ENCODE measurements at places on chromosomes 7 and 10.

DNA sequence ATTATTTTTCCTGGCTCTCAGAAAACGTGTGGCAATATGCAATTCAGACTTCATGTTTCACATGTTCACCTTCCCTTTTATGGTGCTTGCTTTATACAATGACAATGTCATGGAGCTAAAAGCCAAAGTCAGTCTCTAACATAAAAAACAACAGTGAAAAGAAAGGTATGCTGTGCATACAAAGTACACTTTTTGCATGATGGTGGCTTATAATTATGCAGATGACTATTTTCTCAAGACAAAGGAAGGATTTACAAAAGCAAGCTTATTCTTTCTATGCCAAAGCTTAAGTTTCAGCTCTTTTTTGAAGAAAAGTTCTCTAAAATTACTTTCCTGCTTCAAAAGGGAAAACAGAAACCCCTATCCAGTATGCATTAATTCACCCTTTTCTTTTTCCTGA, 15.6 kb downstream of the ERCC6 start:
- no peak for DNase-seq

- DNase-seq, result no peak
These were observed 73.9 kb downstream of the TMEM130 start for GRCh38 chr7:98795741-98796493.

GRCh38 chr10:87504307-87504639, 420 bp upstream of the MINPP1 start:
- peak; percentile 17 for DNase-seq

DNA sequence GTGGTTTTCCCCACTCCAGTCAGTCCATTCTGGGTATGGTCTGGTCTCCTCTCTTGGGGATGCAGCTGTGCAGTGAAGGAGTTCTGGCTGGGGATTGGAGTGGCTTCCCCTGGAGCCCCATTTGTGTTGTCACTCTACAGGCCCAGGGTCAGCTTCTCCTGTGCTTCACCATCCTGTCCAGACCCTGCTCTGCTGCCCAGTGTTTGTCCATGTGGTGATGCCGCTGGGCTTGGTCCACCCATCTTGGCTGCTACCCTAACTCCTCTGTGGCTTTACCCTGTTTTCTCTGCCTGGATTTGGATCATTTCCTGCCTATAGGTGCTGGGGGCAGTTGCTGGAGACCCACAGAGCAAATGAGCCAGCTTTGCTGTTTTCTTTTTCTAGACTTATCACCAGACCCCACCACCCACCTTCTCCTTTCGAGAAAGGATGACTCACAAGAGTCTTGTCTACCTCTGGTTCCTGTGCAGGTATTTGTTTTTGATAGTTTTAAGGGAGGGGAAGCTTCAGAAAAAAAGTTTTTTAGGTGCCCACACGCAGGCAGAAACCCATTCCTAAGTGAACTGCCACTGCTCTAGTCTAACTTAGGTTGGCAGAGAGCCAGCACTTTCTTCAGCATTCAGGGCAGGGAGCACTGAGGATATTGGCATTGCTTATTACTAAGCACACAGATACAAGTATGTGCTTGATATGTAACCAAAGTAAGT, 8.5 kb downstream of the ZDHHC16 start:
- DNase-seq, result peak; percentile 55

GRCh38 chr7:140213684-140214074, 36.9 kb upstream of the KDM7A start:
- no peak for DNase-seq

DNA sequence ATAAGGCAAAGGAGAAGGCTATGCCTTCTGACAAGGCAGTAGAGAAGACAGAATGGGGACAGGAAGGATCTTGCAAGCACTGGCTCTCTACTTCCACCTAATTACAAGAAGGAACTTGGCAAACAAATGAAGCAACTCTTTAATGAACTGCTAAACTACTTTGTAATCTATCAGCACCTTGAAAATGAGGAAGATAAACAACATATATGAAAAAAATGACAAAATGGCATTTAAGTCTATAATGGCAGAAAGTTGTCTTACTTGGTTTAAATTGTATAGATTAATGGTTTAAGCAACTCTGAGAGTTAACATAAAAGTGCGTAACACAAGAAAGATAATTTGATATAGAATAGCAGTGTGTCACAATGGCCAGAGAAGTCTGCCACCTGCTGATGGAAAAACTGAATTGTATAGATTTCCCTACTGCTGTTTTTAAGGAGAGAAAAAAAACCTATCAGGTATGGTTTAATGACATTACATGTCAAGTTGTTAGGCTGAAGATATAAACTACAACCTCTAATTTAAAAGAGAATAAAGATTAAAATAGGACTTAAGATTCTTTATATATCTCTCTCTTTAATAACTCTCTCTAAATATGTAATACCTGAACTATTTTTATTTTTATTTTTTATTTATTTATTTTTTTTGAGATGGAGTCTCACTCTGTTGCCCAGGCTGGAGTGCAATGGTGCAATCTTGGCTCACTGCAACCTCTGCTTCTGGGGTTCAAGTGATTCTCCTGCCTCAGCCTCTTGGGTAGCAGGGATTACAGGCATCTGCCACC, 11.8 kb downstream of the NT5C3A start:
- peak; percentile 79 for DNase-seq

- no peak for DNase-seq
These were observed 18.5 kb downstream of the DIP2C start for GRCh38 chr10:670990-671389.

GRCh38 chr10:79081353-79082034, 12.7 kb downstream of the ZMIZ1 start:
- no peak for DNase-seq

GRCh38 chr10:70834021-70834420, 18.3 kb downstream of the SGPL1 start:
- no peak for DNase-seq

GRCh38 chr7:51430480-51431086, 114.0 kb upstream of the COBL start:
- DNase-seq, result peak; percentile 57

DNA sequence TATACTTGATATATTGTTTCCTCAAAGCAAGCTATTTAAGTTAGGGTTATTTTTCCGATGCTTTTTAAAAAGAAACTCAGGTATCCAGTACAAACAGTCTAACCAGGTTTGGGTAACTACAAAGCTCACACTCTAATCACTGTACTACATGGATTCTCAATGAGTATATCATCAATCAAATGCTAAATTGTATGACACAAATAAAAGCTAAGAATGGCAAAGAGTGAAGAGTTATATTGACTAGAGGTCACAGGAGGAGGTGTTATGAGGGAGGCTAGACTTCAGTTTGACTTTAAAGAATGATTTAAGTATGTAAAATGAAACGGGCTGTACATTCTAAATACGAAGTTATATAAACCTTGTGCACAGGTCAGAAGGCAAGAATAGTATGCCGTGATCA, 178.0 kb downstream of the CTNNA3 start:
- no peak for DNase-seq

DNA sequence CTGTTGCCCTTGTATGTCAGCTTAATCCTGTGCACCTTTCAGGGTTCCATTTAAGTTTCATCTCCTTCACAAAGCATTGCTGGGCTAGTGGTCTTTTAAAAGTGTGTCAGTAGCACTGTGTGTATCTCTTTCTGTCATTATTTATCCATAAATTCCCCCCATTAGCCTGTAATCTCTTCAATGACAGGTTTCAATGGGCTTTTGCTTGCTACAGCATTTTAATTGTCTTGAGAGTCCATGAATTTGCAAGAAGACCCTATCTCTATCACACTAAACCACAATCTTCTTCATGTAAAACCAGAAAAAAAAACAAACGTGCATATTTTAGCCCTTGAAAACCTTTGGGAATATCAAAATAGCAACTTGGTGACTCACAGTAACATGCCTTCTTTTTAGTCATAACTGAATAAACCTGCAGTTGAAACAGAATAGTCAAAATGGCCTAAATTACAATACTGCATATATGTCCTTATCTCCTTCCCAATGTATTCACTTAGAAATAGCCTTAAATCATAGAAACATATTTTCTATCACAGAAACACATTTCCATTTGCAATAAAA, 118.6 kb downstream of the PON1 start:
- DNase-seq, result no peak

GRCh38 chr10:20132816-20133215, 316.6 kb downstream of the PLXDC2 start:
- no peak for DNase-seq

- no peak for DNase-seq
These were observed 70.4 kb downstream of the ST8SIA6 start for GRCh38 chr10:17383801-17384555.

DNA sequence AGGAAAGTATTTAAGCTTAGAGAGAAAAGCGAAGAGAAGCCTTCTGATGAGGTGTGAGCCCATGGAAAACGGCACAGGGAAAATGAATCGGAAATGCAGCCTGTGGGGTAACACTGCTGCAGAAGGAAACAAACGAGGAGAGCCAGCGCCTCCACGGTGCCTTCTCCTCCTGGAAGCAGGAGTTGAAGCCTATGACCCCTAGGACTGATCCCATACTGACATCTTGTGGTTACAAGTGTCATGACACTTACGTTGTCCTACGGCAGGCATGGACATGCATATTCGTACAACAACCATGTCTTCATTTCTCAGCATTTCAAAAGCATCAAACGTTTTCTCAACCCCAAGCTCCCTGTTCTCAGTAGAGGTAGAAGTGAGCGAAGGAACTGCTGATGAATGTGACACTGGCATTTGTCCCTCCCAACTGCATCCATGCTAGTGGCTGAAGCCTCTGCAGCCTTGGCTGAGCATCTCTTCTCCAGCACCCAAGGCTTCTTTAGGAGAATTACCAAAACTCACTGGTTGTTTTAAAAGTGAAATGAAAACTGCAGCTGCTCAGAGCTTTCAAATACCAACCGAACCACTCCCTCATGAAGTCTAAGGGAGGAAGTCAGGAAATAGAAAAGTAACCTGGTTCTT, 160.2 kb downstream of the JAZF1 start:
- peak; percentile 84 for DNase-seq

DNA sequence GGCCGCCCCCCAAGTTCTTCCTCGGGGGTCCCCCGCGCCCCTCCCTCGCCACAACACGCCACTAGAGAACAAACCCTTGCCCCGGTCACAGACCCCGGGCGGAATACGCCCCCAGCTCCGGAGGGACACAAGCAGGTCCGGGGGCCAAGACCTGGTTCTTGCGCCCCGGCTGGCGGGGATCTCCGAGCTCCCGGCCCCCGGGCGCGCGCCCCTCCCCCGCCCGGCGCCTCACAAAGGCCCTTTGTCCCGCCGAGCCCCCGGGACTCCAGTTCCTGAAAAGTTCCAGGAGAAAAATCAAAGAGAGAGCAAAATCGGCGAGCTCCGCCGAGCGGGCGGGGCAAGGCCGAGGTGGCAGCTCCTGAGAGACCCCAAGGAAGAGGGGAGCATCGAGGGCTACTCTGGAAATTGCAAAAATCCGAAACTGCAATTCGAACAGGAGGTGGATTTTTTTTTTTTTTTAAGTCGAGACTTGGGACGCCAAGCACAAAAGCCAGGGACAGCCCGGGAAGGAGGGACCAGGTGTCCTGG, 4.0 kb downstream of the TNRC18 start:
- no peak for DNase-seq

- DNase-seq, result no peak
These were observed 1.7 kb downstream of the AEBP1 start for GRCh38 chr7:44105832-44106231.

DNA sequence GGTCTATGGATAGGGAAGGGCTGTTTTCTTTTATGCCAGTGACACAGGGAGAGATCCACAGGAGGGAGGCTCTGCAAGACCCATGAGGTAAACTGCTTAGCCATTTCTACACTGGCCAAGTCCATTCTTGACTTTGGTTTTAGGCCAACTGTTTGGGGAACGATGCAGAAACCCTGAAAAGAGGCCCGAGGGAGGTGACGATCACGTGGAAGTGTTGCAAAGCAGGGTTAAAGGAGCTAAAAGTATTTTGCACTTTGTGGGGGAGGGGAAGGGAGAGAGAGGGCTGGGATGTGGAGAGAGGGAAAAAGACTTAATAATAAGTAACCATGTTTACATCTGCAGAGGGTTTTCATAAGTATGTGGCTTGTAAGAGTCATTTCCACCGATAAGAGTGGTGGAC, 239.7 kb downstream of the EMX2 start:
- no peak for DNase-seq

- DNase-seq, result no peak
These were observed 3.4 kb downstream of the TRIM8 start for GRCh38 chr10:102647443-102648268.

DNA sequence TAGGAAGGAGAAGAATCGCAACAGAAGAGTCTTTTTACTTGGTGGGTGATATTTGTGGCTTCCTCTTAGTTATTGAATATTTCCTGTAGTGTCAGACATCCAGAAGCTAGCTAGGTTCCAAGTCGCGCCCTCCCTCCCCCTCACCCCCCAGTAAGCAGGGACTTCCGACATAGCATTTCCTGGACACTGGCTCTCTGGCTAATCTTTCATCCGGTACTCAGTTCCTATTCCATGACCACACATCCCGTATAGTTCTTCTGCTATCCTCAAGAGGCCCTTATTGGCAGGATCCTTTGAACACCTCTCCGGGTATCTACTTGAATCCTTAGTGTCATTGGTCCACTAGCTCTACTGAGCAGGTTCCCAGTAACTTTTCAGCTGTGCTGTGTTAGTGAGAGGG, 167.8 kb downstream of the HDAC9 start:
- DNase-seq, result peak; percentile 57

GRCh38 chr7:7424151-7424873, 111.4 kb downstream of the COL28A1 start:
- peak; percentile 73 for DNase-seq

GRCh38 chr10:7797582-7797981, 9.6 kb downstream of the ATP5F1C start:
- DNase-seq, result peak; percentile 88

- DNase-seq, result no peak
These were observed 369.8 kb downstream of the GFRA1 start for GRCh38 chr10:115903207-115903606.

DNA sequence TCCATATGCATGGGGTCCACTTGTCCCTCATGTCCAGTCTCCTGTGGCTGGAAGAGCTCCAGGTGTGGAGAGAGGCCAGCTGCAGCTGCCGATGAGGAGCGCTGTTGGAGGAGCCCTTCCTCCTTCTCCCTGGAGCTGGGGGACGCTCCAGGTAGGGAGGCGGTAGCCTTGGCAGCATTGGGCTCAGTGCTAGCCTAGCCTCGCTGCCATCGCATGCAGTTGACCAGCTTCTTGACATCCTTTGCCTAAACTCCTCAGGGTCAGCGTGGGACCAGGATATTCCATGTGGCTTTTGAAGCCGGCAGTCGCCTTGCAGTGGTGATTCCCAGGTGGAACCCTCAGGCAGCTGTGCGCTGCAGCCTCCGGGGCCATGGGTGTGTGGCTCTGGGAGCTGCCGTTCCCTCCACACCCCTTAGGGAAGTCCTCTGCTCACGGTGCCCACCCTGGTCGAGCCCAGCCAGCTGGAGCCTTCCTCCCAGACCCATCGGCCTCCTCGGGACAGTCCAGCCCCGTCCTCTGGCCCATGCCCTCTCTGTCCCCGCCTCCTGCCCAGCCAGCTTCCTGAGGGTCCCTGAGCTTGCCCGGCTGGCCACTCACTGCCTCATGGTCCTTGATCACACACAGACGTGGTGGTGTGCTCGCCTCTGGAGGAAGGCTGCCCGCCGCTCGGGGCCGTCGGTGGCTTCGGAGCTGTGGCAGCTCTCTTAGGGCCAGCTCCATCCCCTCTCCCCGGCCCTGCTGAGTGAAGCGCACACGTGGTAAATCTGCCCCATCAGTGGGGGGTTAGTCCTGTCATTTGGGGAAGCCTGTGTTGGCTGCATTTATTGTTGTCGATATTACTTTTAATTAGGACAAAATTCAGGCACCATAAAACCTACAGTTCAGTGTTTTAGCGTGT, 21.2 kb downstream of the INPP5A start:
- no peak for DNase-seq

GRCh38 chr7:36629351-36629750, 94.9 kb downstream of the AOAH start:
- no peak for DNase-seq

- no peak for DNase-seq
These were observed 33.9 kb downstream of the CYCS start for GRCh38 chr7:25091176-25091575.
